ENCODE measurements at places on chromosomes 7 and 10.

DNA sequence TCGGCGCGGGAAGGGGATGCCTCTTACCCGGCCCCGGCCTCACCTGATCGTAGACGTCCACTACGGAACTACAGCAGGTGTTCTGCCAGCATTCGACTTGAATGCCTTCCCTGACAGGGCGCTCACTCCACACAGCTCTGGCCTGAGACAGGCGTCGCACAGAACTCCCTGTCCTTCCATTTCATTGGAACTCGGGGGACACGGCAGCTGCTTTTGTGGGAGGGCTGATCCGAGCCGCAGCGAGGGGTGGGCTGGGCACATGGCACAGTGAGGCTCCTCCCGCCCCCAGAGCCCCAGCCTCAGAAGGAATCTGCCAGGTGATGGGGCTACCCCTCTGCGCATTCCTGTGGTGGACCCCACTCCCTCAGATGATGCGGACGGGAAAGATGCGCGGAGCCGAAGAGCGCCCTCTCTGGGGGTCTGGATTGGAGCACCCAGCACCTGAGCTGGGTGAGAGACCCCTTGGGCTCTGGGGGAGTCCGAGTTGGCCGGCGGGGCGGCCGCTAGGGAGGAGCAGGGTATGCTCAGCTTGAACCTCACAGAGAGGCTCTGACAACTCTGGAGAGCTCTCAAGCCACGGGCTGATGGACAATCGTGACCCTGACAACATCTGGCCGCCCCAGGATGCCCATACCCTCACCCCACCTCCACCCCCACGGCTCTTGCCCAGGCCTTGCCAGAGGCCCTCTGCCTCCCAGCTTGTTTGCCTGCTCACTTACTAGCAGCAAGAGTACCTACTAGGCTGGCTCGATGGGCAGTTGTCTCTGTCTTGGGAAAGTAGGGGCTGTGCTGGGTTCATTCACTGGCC lies 36.6 kb downstream of the RASGEF1A start:
- no peak for DNase-seq

- DNase-seq: no peak
Measured at GRCh38 chr10:7457478-7458316, 46.9 kb upstream of the SFMBT2 start.

DNA sequence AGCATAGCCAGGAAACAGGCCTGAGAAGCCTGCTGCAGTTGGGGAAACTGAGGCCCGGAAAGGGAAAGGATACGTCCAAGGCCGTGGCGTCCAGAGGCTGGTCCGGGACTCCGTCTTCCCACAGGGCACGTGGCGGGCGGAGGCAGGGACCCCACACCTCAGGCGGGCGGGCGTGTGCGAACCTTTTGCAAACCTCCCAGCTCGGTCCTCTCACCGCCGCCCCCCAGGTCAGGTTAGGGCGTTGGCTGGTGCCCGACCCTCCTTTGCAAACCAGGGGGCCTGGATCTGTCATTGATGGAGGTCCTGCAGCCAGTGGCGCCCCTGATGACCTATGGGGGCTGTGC lies 19.3 kb downstream of the FAM20C start:
- no peak for DNase-seq

DNA sequence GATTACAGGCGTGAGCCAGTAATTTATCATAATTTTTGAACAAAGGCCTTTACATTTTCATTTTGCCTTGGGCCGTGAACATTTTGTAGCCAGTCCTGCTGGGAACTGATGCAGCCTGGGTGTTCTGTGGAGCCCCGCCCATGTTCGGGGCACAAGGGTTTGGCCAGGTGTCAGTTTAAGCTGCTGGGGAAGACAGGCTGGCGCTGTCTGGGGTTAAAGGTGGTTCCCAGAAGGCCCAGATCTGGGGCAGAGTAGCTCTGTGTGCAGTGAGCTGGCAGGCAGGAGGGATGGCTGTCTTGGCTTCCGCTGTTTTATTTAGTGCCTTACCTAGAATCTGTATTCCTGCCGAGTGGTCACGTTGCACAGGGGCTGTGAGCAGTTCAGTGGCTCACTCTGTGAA lies 50.2 kb downstream of the DOCK1 start:
- DNase-seq: no peak

DNA sequence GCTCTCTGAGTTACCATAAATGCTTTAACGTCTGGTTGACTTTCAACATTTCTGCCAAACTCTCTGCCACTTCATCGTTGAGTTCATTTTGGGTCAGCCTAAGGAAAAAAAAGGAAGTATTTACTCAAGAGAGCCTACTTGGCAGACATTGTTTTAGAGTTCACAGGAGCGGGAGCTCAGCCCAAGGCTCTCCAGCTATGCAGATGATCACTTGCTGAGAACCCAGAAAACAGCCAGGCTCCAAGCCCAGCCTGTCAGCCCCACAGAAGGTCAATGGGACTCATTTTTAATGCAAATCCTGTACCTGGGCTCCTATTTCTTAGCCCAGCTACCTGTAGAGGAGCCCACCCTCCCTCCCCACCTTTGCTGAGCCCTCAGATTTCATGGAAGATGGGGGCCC lies 45.5 kb downstream of the NOD1 start:
- DNase-seq: peak; percentile 75

- no peak for DNase-seq
Measured at GRCh38 chr7:97357459-97357858, 240.0 kb downstream of the SDHAF3 start.

DNA sequence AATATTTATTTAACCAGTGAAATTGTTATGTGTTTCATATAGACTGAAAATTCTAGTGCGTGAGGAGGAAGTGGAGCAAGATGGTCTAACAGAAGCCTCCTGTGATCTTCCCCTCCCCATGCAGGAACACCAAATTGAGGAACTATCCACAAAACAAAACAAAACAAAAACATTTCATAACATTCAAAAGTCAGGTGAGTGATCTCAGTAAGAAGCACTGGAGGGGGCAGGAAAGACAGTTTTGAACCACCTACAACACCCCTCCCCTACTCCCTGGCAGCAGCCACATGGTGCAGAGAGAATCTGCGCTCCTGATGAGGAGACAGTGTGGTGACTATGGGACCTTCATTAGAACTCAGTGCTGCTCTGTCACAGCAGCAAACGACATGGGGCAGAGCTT lies 221.9 kb upstream of the SEMA3C start:
- peak; percentile 66 for DNase-seq

DNA sequence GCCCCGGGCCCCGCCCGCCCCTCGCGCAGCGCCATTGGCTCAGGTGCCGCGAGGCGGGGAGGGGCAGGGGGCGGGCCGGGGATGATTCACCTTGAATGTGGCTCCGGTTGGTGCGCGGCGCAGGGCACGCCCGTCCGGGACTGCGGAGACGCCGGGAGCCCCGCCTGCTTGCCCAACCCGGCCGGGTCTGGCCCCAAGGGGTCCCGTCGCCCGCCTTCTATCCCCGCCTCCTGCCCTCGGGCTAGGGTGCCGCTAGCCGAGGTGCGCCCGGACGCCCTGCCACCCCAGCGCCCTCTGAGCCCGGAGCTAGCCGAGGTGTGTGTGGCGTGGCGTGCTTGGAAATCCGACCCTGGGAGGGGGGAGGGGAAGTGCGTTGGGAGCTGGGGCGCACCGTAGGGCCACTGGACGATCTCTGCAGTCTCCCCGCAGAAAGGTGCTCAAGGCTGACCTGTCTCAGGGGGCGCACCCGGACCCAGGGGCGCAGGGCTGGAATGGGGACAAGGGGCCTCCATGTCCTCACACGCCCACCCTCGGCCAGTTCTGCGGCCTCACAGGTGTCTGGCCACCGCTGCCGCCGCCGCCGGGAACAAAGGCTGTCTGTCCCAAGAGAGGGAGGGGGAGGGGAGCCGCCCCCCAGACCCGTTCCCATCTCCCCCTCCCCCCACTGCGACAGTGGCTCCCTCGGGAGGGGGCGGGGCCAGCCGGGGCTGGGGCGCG lies 168.9 kb downstream of the NRF1 start:
- peak; percentile 83 for DNase-seq

DNA sequence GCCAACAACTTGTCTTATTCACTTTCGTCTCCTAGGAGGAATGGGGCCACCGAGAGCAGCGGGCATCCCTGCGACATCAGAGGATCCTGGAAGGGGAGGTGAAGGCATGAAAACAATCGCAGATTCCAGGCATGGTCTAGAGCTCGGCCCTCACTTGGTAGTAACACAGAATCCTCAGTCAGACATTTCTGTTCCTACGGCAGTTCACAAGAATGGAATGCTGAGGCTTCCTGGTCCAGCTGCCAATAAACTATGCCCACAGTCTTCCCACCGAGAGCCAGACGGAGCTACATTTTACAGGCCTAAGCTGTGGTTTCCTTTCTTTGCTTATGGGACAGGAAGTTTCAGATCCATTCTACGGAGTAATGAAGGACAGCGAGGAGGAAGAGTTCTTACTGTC lies 75.8 kb downstream of the OR13A1 start:
- no peak for DNase-seq

DNA sequence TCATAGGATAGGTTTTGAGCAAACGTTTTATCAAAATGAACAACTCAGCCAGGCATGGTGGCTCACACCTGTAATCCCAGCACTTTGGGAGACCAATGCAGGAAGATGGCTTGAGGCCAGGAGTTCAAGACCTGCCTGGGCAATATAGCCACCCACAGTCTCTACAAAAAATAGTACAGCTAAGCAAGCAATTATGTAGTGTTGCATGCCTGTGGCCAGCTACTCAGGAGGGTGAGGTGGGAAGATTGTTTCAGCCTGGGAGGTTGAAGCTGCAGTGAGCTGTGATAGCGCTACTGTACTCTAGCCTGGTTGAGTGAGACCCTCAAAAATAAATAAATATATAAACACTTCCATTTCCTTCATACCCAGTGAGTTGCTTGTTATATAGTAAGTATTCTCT lies 67.1 kb downstream of the LSMEM1 start:
- no peak for DNase-seq

- no peak for DNase-seq
Measured at GRCh38 chr7:146355216-146355615, 238.6 kb downstream of the CNTNAP2 start.

- DNase-seq: no peak
Measured at GRCh38 chr7:123230603-123231002, 30.8 kb upstream of the SLC13A1 start.

GRCh38 chr7:232410-233248 lies 40.3 kb downstream of the FAM20C start:
- DNase-seq: no peak

GRCh38 chr10:88243836-88244730 lies 339.0 kb downstream of the RNLS start:
- DNase-seq: no peak

- no peak for DNase-seq
Measured at GRCh38 chr10:74623786-74624185, 202.6 kb upstream of the KAT6B start.

- DNase-seq: no peak
Measured at GRCh38 chr7:155874411-155874810, 62.1 kb upstream of the SHH start.

GRCh38 chr7:27100694-27101170 lies 1.8 kb downstream of the HOXA2 start:
- DNase-seq: no peak

GRCh38 chr10:11142777-11143176 lies 125.1 kb downstream of the CELF2 start:
- DNase-seq: peak; percentile 23

DNA sequence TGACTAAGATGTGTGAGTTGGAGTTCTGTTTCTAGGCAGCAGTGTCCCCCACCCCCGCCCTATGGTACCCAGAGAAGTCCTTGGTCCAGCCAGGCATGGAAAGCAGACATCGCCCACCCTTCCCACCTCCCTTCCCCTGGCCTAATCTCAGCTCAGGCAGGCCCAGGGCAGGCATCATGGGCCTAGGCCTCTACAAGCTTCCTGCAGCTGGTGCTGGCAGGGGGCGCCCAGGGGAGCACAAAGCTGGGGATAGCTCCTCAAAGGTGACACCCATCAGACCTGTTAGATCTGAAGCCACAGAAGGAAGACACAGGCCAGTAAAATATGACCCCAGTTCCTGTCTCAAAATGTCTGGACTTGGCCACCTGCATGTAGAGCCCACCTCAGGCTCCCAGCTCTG lies 18.9 kb upstream of the UNC5B start:
- no peak for DNase-seq

DNA sequence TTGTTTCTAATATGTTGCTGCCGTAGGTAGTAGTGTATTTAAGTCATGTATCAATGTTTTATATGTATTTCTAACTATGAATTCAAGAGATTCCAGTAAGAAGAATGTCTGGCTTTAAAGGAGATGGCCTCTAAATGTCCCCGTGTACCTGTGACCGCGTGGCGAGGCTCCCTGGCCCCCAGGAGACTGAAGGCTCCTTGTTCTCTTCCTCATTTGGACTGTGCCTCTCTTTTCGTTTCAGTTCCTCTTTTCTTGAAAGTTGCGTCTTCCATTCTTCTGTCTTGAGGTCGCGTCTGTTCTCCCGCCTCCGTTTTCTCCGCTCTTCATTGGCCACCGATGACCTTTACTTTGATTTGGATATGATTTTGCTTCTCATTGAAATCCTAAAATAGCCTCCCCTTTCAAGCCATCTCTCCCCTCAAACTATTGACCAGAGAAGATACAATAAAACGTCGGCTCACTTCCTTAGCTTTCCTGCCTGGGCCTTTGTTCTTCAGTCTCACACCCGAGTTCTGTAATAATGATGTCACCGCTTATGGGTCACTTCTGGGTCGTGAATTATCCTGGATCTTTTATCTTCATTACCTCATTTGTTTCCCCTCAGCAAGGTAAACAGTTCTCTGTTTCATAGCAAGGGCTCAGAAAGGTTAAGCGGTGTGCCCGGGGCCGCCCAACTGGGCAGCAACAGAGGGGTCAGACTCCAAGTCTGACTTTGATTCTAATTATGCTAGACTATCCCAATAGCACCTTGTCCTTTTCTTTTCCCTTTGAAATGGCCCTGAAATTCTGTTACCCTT lies 28.7 kb downstream of the WIPI2 start:
- DNase-seq: peak; percentile 91

- no peak for DNase-seq
Measured at GRCh38 chr7:110356438-110356837, 734.5 kb upstream of the LRRN3 start.

- DNase-seq: peak; percentile 21
Measured at GRCh38 chr7:6476596-6477317, 29.0 kb upstream of the DAGLB start.

DNA sequence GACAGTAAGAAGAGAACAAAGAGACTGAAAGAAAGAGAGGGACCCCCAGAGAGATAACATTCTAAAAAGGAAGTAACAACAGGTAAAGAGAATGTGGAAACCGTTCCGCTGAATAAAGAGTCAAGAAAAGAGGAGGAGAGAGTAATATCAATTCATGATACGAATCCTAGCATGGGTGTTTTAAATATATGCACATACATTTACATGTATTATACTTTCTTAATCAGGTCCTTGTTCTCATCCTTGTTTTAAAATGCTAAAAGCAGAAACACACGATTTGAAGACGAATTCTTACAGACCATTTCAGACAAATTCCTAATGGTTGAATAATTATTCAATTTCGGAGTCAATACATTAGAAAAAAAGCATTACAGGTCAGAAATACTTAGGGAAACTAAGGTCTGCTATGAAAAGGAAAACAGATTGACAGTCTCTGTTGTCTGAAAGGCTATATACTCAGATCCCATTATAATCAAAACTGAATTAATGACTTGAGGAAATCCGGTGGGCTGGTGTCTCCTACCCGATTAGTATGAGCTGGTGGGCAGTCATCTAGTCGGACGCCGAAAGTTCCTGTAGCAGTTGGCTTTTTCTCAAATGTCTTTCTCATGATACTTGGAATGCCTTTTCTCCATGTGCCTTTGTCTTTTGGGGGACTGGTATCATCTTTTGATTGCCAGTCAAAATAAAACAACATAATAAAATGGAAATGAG lies 127.3 kb downstream of the ARHGAP21 start:
- DNase-seq: no peak

GRCh38 chr10:97570789-97571471 lies 1.6 kb upstream of the ANKRD2 start:
- no peak for DNase-seq

- DNase-seq: no peak
Measured at GRCh38 chr7:114823290-114823689, 98.6 kb upstream of the MDFIC start.

GRCh38 chr7:134640842-134641715 lies 5.6 kb upstream of the BPGM start:
- DNase-seq: no peak

All from KBM-7 (cell line).